ENCODE measurements at places on chromosomes 4 and X.
A peak's percentile ranks its signal among the peaks of the same experiment; 100 is the strongest.

DNA sequence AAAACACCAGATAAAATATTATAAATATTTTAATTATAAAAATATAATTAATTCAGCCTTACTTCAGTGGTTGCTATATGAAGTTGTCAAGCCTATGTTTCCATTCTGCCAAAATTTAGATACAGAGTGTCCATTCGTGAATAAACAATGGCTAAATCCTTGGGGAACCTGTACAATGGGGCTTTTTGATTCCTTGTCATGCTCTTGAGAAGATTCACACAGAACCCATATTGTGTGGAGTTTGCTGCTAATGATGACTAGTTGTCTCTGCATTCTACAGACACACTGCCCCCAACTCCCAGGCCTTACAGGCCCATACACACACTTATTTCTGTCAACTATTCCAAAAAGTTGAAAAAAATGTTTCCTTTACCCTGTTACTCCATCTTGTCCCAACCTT is 33.4 kb upstream of the MAGEC2 start:
- DNase-seq = no peak

- no peak for DNase-seq
Measured at GRCh38 chrX:107542500-107542899, 85.8 kb upstream of the PRPS1 start.

- no peak for DNase-seq
Measured at GRCh38 chrX:129077424-129078170, 445.7 kb downstream of the SMARCA1 start.

DNA sequence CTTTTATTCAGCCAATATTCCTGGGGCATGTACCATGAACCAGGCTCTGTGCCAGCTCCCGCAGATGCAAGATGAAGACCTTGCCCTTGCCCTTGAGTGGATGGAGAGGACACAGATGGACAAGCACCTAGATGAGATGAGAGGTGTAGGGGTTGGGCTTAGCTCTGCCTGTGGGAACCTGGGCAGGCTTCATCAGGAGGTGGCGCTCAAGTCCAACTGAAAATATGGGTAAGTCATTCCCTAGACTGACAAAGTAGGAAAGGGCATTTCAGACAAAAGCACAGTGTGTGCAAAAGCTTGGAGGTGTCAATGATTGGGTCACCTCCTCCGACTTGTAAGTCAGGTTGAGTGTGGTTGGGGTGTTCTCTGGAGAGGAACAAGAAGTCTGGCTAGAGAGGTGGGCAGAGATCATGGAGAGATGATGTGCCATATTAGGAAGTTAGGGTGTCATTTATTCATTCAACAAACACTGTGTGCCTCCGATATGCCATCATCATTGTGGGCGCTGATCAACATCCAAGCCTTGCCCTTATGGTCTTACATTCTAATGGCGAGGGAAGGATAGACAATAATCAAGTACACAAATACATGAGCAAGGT is 64.6 kb downstream of the ANAPC4 start:
- peak; percentile 42 for DNase-seq

DNA sequence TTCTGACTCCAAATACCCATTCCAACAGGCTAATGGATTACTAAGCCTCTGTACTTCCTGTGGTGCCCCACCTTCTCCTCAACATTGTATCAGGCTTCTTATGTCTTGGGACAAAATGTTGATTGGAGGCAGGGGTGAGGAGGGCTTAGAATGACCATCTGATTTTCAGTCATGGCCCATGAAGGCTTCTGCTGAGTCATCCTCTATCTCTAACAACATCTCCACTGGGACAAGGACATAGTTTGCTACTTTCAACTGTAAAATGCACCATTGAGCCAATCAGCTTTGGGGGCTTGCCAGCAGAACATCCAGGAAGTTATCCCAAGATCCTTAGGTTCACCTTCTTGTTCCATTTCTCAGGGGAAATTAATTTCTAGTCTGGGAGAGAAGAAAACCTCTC is 29.5 kb downstream of the MAGEB17 start:
- no peak for DNase-seq

DNA sequence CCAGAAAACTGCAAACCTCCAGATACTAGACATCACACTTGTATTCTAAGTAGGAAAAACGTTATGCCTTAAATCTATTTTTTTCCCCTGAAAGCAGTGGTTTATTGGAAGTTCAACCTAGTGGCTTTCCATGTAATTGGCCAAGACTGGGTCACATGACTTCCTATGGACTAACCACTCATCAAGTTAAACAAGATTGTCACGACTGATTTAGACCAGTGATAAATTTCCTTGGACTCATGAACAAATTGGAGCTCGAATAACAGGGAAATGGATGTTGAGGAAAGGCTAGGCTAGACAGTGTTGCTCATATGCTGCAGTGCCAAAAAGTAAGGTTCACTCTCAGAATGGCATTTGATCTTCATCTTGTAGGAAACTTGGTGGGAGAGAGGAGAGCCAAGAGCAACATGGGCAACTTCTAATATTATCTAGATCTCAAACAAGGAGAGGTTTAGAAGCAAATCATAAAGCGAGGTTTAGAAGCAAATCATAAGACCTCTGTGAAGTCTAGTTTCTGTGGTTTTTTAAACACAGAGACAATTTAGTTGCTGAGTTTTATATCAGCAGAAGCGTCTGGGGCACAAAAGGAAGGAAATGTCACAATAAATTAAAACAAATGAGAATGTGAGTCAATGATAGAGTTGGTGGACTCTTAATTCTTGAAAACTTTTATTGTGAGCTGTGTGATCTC is 165.6 kb upstream of the BOD1L1 start:
- DNase-seq = no peak

DNA sequence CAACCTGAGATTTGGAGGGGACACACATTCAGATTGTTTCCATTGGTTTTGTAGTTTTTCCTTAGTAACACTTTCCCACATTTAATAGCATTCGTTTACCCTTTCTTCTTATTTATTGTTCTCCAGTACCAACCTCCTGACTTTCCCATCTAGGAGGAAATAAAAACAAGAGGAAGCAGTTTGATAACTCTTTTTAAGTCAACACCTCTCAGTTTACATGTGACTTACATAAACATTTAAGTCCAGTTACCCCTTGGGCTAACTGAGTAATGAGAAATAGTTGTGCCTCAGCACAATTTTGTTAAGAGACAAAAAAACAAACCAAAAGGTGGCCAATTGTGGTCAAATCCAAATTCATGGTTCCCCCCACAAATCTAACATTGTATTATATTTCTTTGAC is 34.8 kb downstream of the PHOX2B start:
- DNase-seq = no peak

DNA sequence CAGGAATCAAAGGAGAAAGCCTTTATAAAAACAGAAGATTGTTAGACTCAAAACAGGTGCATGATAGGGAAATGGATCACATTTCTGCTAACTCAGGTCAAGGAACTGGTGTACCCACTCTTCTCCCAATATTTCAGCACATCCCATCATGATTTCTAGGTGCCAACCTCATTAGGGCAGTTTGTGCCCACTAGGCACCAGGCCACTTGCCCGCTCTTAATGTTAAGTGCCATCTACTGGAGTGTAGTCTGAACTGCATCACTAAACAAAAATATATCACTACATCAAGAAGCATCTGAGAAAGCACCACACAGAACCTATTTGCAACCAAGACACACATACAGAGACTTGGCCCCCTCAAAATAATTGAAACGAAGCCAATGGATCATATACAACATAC is 140.4 kb upstream of the GRID2 start:
- DNase-seq = no peak

DNA sequence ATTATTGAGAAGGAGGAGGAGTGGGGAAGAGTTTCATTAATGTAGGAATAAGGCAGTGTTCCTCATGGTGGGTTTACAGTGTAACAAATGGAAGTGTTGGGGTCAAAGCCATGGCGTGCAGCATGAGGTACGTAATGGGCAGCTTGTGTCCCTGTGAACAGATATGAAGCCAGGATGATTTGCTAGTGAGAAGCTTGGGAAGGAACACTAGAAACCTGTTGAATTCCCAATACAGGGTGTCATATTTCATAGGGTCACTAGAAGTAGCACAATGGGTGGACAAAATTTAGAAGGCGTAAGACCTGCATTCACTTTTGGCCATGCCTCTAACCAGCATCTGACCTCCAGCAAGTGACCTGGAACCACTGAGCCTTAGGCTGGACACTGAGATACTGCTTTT is 6.8 kb downstream of the PYURF start:
- DNase-seq = no peak

DNA sequence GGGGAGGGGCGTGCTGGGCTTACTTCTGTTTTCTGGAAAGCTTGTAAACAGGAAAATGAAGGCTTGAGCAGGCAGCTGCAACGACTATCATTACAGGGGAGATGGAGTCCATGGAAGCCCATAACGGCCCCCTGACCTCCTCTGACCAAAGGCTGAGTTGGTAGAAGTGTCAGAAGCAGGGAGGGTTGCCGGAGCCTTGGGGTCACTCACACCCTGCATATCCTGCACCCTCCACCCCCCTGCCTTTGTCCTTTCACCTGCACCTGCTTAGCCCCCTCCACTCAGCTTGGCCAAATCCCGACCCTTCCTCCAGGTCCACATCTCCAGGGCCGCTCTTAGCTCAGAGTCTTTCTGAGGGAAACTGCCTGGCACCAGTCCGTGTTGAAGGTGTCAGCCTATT is 12.5 kb upstream of the MSX1 start:
- DNase-seq = no peak

DNA sequence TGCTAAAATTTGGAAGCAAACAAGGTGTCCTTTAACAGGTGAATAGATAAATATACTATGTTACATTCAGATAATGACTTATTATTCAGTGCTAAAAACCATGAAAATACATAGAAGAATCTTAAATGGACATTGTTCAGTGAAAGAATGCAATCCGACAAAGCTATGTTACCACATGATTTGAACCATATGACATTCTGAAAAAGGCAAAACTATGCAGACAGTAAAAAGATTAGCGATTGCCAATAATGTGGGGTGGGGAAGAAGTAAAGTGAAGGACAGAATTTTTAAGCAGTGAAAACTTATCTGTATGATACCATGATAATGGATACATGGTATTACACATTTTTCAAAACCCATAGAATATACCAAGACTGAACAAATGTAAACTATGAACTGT is 926.9 kb downstream of the FAT4 start:
- no peak for DNase-seq

GRCh38 chr4:177091515-177091914 is 218.2 kb upstream of the NEIL3 start:
- DNase-seq = no peak

DNA sequence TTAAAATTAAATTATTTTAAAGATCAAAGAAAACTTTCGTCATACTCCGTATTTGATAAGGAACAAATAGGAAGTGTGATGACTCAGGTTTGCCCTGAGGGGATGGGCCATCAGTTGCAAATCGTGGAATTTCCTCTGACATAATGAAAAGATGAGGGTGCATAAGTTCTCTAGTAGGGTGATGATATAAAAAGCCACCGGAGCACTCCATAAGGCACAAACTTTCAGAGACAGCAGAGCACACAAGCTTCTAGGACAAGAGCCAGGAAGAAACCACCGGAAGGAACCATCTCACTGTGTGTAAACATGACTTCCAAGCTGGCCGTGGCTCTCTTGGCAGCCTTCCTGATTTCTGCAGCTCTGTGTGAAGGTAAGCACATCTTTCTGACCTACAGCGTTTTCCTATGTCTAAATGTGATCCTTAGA is at the start of gene CXCL8:
Gene CXCL8, plus strand, starts transcription at position 217 of the 426 bp plus-strand sequence. Its CDS starts 90 bp downstream, at position 307.
- no peak for DNase-seq

- peak; percentile 83 for DNase-seq
Measured at GRCh38 chrX:103214870-103215424, at the start of gene BEX4. Gene BEX4, plus strand, starts transcription at chrX:103215108. Its CDS starts 1,046 bp downstream, at chrX:103216154.

- no peak for DNase-seq
Measured at GRCh38 chr4:120843849-120844527, 78.5 kb downstream of the PRDM5 start.

- no peak for DNase-seq
Measured at GRCh38 chr4:1958276-1959103, 50.3 kb downstream of the NELFA start.

DNA sequence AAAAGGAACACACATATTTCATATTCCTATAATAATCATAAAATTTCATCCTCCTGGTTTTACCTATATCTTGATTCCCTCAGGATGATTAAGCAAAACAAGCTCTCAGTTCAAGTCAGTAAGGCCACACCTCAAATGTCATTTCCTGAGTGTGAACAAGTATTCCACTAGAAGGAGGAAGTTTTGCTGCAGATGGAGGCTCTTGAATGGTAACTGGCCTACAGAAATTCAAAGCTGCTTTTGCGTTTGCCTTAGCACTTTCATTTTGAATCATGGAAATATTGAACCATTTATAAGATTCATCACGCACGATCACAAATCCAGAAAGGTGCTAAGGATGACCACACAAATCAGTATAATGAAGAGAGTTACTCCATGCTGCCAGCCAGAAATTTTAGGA is 254.4 kb upstream of the CXXC4 start:
- DNase-seq = no peak

DNA sequence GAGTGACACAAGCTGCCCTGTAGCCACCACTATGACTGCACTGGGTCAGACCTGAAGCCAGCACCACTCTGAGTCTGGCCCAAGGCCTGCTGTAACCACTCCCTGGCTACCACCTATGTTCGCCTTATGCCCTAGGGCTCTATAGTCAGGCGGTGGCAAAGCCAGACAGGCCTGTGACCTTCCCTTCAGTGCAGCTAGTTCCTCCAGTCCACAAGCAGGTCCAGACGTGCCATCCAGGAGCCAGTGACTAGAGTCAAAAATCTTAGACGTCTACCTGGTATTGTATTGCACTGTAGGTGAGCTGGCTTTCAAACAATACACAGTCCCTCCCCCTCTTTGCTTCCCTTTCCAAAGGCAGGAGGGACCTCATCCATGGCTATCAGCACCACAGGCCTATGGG is 54.0 kb upstream of the RNF128 start:
- no peak for DNase-seq

DNA sequence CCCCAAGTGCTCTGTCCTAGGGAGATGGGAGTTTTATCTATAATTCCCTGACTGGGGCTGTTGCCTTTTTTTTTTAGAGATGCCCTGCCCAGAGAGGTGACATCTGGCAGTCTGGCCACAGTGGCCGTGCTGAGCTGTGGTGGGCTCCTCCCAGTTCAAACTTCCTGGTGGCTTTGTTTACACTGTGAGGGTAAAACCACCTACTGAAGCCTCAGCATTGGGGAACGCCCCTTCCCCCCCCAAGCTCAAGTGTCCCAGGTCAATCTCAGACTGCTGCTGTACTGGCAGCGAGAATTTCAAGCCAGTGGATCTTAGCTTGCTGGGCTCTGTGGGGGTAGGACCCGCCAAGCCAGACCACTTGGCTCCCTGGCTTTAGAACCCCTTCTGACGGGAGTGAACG is 38.3 kb upstream of the CBLL2 start:
- no peak for DNase-seq

GRCh38 chr4:63049278-63049677 is 1360.0 kb downstream of the TECRL start:
- no peak for DNase-seq

DNA sequence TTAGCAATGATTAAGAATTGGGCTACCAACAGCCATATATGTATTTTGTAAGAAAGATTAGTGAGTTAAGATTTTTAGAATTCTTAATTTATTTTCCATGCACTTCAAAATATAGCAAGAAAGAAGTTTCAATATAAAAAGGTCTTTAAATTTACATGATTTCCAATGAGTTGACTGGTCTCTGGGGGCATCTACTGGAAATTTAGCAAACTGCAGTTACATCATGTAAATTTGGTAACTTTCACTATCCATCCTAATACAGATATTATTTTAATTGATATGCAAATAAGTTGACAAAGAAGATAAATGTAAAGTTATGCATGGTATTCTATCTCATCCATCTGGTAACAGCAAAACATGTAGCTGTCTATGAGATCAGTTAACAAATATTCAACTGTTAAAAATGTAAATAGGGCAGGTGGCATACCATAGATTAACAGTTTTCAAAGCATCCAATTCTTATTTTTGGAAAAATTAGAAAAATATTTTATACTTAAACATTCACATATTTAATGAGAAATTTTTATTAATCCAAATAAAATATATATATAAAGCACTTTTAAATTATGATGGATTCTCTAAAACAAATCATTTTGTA is 29.1 kb downstream of the TTC29 start:
- DNase-seq = peak; percentile 6

All from GM13976 (cell line).